Stimulated activated naive CD8-positive, alpha-beta T cell treated with anti-CD3 and anti-CD28 coated beads, Interleukin-15, Interleukin-2, amounts not matched to agents 100 U/mL and 50 U/mL, for 24 hours (primary cell): ENCODE measurements at places on chromosomes 16 and 17.

- no peak for DNase-seq
These were observed 21.0 kb upstream of the ZNF652 start for GRCh38 chr17:49383060-49383459.

DNA sequence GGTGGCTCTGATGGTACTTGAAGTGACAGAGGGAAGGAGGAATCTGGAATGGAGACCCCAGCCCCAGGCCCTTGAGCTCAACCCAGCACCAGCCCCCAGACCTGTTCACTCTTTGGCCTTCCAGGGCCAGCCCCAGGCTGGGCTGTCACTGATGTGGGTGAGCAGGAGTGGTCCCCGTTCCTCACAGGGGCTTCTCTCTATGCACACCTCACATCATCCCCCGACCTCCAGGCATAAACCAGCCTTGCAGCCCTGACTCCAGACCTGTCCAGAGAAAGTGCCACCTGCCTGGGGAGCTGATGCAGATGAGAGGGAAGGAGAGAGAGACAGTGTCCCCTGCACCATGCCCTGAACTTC is 182.6 kb upstream of the SDK2 start:
- DNase-seq, result no peak

DNA sequence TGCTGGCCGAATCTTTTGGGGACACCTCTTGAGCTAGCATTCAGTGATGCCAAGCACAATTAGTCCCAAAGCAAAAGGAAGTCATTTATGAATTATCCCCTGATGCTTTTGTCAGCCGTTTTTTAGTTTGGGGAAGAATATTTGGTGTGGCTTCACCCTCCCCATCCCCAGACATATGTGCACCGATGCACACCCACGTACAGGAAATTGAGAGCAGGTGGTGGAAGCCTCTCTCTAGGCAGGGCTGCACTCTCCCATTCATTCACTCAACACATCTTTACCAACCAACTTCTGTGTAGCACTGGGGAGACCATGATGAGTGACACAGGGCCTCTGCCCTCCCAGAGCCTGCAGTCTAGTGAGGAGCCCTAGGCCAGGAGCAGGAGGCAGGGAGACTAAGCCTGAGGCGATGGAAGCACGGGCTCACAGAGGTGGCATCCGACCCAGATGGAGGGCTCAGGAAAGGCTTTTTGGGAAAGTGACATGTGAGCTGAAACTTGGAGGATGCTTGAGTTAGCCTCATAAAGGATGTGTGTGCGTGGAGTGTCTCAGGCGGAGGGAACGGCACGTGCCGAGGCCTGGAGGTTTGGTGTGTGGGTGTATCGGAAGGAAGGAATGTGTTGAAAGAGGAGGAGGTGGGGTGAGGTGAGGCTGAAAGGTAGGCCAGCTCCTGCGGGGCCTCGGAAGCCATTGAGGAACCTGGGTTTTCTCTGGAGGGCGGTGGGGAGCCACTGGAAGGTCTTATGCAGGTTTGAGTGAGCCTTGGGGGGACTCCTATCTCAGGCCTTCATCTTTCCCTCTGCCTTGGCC is 43.8 kb downstream of the PSME3IP1 start:
- DNase-seq, result peak; percentile 25

DNA sequence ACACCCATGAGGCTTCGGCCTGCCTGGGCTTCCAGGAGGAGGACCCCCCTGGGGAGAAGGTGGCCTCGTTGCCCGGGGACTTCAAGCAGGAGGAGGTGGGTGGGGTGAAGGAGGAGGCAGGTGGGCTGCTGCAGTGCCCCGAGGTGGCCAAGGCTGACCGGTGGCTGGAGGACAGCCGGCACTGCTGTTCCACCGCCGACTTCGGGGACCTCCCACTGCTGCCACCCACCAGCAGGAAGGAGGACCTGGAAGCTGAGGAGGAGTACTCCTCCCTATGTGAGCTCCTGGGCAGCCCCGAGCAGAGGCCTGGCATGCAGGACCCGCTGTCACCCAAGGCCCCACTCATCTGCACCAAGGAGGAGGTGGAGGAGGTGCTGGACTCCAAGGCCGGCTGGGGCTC is 41.5 kb downstream of the SREBF1 start:
- DNase-seq, result no peak

DNA sequence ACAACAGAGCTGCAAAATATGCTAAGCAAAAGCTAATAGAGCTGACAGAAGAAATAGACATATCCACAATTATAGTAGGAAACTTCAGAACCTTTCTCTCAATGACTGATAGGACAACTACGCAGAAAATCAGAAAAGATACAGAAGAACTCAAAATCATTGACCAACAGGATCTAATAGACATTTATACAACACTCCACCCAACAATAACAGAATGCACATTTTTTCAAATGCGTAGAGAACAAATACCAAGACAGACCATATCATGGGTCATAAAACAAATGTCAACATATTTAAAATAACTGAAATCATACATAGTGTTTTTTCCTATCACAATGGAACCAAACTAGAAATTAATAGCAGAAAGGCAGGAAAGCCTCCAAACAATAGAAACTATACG is 237.4 kb downstream of the C16orf78 start:
- DNase-seq, result no peak

GRCh38 chr17:83110735-83111134 is 31.3 kb downstream of the METRNL start:
- DNase-seq, result no peak

DNA sequence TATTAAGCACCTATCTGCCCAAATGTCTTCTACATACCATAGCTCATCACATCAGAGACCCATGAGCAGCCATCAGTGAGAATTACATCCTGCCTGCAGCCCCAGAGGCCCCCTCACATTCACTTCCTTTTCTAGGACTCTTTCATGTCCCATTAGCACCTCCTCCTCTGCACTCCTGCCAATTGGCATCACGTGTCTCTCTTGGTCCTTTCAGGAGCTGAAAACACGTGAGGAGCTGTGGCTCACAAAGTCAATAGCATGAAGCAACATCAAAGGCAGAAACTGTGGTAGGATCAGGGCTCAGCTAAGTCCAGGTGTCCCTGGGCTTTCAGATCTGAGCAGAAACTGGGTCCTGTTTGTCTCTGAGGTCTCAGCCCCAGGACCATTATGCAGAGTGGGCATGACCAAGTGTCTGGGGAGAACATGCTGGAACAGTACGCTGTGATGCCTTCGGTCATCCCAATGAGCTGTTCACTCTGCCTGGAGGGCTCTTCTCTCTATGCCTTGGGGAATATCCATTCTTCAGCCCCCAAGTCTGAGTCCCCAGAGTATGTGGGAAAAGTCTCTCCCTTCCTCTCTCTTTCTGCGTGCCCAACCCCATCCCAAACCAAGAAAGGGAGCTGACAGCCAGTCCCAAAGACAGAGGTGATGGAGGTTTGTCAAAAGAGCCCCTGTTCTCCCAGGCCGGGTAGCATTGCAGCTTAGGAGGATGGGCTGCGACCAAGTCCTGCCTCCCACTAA is 457.0 kb upstream of the CDH5 start:
- DNase-seq, result no peak

- no peak for DNase-seq
These were observed 5.6 kb upstream of the SUPT4H1 start for GRCh38 chr17:58357312-58358297.

GRCh38 chr17:31524926-31525800 is 133.7 kb downstream of the RAB11FIP4 start:
- peak; percentile 94 for DNase-seq

DNA sequence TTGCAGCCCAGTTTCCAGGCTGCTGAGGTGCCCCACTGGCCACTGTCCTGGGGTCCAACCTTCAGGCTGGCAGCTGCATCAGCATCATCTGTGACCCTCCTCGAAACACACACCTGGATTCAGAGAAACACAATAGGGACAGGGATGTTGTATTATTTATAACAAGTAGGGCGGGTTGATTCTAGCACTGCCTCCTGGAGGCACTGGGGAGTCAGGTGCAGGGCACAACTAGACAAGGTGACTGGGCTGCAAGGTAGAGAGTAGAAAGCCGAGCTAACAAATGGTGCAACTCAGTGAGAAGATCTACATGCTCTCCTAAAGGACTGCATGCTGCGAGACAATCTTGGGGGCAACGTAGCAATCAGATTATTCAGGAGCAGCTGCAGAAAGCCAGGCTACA is 317.3 kb downstream of the SLC39A11 start:
- no peak for DNase-seq

GRCh38 chr17:81817758-81818147 is 13.8 kb downstream of the GCGR start:
- no peak for DNase-seq

DNA sequence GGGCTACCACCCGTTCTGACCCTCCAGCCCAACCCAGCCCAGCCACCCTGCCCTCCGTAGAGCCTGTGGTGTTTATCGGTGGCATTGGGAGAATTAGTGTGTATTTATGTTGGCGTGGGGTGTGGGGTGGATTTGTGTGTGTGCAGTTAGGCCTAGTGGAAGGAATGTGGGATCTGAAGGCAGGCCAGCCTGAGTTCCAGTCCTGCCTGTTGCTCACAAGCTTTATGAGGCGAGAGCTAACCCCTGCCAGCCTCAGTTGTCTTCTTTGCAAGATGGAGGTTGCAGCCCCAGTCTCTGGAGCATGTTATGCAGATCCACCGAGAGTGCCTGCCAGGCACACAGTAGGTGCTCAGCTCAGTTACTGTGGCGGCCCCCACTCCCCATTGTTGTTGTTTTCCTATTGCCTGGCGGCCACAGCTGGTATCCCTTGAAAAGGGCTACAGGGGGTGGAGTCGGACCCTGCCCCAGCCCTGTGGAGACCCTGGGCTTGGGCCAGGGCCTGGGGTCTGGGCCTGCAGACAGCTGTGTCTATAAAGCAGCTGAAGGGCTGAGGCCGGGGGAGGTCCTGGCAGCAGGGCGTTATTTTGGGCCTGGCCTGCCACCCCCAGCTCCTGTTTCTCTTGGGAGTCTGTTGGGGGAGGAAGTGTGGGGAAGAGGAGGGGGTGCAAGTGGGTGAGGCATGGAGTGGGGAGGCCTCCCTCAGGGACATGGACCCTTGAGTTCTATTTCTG is 5.1 kb downstream of the ERBB2 start:
- no peak for DNase-seq

DNA sequence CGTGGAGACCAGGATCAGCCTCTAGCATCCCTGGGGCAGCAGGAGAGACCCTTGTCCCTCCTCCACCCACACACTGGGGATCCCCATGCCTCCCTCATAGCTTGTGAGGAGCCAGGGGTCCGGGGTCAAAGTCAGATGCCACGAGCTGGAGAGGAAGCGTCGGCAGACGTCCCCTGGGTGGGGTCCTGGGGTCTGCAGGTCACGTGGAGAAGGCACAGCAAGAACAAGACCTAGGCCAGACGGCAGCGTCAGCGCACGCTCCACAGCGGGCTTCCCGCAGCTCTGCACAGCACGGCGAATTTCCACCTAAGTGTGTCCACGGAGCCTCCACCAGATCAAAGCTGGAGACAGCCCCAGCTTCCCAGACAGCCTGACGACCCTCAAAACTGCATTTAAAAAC is 49.3 kb downstream of the SLC7A5 start:
- no peak for DNase-seq

- DNase-seq, result no peak
These were observed 37.3 kb upstream of the ELAC2 start for GRCh38 chr17:13055131-13055530.

DNA sequence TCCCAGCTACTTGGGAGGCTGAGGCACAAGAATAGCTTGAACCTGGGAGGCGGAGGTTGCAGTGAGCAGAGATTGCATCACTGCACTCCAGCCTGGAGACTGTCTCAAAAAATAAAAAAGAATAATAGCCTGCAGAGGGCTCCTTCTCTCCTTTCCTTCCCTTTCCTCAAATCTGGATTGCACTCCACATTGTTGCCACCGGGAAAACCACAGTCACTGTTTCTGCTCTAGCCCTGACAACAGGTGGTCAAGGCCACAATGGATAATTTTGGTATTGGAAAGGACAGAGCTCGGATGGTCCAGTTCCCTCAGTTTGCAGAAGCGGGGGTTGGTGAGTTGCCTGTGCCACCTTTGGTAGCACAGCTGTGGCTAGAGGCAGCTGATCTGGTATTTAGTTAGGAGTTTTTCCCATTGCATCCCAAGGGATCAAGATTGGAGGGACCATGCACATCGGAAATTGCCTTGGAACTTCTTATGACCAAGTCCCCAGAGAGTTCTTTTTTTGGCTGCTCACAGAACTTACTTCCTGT is 44.7 kb upstream of the PRSS54 start:
- no peak for DNase-seq

DNA sequence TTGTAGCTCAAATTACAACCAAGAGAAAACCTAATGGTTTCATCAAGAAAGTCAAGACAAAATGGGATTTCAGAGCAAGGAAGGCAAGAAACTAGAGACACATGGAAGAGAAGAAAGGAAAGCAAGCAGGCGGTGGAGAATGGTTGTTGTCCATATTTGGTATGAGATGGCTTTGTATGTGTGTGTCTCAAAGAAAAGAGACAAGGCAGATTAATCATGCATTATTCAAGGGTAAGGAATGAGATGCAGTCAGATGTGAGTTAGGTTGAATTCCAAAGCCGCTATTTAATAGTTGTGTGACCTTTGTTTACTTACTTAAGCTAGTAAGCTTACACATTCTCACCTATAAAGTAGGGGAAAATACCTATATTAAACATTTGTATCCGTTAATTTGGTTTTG is 1029.6 kb downstream of the CDH11 start:
- DNase-seq, result no peak

DNA sequence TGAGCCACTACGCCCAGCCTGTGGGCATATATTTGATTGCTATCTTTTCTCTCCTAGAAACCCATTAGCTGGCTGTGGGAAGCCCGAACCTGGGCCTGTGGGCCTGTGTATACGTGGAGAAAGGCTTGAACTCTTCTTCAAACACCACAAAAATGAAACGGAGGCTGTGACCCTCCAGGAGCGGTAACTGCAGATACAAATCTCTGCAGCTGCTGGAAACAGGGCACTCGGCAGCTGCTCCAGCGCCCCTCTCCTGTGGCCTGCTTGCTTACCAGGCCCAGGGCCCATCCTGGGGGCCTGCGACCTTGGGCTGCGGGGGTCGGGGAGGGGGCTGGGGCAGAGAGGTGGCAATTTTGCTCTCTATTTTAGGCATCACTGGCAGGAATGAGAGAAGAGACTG is 28.0 kb upstream of the MTSS2 start:
- DNase-seq, result no peak
